ENCODE measurements at places on chromosomes 16 and 17.

GRCh38 chr17:13777003-13777402 lies 175.3 kb upstream of the HS3ST3A1 start:
- no peak for DNase-seq

- peak; percentile 35 for DNase-seq
These were observed 53.4 kb downstream of the MFSD11 start for GRCh38 chr17:76791053-76791980.

DNA sequence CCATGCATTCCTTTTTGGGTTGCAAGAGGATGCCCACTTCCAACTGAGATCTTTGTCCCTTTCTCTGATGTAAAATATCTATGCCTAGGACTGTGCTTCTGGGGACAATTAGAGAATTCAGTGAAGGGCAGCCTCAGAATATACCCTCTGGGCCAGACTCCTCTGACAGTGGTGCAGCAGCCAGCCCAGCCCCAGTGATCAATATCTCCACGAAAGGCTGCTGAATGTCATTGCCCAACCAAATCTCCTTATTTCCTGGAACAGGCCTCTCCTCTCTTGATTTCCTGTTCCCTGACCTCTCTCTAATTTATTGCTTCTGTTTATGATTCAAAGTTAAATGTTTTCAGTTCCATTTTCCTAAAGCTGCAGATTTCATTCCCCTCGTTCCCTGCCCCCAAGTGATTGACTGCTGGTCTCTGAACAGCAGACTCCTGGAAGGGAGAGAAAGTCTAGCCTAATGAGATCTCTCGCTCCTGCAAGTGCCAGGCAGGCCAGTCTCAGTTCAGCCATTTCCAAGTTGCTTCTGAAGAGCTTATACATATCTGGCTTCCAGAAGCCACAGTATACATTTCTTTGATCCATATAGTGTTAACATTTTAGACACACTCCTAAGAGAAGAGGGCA lies 104.4 kb upstream of the SALL1 start:
- DNase-seq: no peak

- DNase-seq: no peak
These were observed 50.9 kb upstream of the MTSS2 start for GRCh38 chr16:70736465-70737376.

Data from NCI-H1694 treated with DMSO at 0.1 percent for 48 hours (cell line).